NCI-H1417 treated with DMSO at 0.1 percent for 48 hours (cell line): ENCODE measurements at places on chromosomes 16 and 17.

DNA sequence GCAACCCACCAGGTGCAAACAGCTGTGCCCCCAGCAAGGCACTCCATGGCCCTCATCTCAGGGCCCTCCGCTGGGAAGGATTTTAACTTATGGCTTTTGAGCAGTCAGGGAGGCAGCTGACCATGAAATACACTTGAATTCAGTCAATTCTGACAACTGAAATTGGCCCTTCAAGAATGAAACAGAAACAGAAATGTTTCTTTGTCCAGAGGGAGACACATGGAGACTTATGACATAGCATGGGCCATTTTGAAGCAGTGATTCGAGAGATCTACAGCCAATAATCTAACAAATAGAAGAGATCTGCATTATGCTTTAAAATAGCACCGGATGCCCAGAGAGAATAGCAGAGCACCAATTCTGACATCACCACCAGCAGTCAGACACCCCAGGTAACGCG is 7.5 kb downstream of the CACNG1 start:
- no peak for DNase-seq

- no peak for DNase-seq
Observed at GRCh38 chr17:49508866-49509587, 13.9 kb downstream of the NGFR start.

DNA sequence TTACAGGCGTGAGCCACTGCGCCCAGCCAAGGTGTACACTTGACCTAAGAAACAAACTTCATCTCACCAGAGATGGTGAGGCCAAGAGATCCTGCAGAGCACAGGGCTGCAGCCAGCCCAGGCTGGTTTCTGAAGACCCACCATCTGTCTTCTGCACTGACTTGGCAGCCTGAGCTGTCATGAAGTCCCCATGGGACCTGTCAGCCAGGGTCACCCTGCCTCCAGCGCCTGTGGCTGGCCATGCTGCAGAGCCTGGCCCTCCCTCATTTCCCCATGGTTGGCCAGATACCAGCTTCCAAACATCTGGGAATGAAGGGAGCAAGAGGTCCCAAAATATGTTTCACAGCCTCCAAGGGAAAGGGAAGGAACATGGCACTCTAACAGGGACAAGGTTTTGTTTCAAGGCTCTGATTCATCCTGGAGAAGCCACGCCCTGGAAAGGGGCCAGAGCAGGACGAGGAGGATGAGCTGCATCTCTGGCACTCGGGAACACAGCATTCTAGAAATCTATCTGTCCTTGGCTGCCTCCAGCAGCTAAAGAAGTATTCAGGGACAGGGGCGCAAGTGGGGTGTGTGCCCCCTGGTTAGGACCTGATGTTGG is 45.3 kb downstream of the DDX19A start:
- DNase-seq, result no peak

DNA sequence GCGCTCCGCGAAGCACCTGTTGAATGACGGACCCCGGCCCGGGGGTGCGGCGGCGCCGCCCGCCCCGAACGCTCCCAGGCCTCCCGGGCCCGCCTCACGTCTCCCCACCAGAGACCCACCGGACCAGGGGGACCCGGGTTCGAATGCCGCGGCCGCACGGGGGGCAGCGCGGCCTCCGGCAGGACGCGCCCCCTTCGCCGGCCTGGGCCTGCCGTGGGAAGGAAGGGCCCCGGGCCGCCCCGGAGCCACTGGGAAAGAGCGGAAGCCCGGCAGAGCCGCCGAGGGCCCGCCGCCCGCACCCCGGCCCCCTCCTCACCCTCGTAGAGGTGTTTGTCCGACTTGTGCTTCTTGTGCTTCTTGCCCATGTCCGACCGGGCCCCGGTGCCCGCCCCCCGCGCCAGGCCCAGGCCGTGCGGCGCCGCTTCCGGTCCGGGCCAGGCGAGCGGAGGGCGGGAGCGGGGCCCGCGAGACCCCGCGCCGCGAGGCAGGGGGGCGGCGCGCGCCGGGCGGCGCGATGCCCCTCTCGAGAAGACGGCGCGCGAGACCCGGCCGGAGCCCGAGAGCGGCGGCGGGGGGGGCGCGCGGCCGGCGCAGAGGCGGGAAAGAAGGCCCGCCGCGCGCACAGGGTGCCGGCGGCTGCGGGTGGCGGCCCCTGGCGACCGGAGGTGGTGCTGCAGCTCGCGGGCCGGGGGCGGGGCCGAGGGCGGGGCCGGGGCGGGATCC is at the start of gene BRD7:
Gene BRD7, minus strand, starts transcription at position 579 of the 723 bp plus-strand sequence. Its CDS starts 214 bp downstream, at position 365.
- DNase-seq, result no peak

DNA sequence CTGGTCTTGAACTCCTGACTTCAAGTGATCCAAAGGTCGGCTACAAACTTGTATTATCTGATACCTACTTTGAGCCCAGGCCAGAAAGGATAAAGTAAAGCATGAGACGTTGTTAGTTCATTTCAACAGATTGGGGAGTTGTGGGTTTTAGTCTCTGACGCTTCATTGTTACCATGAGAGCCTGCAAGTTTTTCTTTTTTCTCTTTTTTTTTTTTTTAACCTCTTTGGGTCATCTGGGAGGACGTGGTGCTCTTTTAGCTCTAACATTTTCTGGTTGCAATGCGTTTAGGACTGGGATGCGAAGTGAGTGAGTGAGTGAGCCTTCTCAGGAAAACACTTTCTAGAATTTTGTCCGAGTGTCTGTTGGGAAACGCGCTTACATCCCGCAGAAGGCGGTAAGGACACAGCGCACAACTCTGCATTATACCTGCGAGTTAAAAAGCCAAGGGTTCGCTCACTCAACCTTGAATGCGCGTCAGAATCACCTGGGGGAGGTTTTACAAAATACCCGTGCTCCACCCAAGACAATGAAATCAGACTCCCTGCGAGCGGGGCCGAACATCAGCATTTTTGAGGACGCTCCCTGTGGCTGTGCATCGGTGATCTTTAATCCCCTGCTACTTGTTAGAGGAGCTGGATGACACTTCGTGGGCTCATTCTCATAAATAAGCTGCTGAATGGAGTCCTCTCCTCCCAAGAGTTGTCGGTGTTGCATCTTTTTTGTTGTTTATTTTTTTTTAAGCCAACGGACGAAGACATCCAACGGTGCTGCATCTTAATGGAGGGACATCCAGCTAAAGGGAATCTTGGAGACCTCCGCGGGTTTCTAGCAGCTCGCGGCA is 629 bp upstream of the RNF135 start:
- no peak for DNase-seq
